ENCODE measurements at places on chromosomes 2 and 18.

DNA sequence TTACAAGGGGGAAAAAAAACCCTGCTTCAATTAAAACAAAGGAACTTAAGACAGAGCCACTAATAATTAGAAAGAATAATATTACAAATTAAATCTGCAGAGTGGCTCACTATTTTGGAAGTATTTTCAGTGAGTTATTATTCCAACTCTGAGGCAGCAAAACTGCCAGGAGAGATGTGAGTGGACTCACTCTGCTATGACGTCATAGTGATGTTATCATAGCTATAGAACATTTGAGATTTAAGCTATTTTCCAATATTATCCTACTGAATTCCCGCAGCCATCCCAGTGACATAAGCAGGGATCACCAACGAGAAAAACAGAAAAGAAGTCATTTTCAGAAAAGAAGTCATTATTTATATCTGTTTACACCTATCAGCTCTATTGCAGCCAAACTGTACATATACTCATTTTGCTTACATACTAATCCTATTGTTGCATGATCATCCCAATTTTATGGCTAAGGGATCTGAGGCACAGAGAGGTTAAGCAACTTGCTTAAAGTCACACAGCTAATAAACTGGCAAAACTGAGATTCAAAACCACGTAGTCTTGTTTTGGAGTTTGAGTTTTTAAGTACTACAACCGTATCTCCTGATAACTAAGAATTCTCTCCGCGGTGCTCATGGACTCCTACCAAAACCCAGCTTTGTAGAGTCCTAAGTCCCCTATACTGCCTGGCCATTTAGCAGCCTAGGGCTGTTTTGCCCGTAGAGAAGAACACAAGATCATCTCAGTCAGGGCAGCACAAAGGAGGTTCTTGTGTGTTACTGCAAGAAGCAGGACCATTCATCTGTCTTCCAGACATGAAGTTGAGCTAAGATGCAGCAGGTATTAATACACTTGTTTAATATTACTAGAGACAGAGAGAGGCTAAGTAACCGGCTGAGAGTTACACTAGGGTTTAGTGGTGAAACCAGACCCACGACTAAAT, 299.8 kb downstream of the TCF4 start:
- DNase-seq = no peak

DNA sequence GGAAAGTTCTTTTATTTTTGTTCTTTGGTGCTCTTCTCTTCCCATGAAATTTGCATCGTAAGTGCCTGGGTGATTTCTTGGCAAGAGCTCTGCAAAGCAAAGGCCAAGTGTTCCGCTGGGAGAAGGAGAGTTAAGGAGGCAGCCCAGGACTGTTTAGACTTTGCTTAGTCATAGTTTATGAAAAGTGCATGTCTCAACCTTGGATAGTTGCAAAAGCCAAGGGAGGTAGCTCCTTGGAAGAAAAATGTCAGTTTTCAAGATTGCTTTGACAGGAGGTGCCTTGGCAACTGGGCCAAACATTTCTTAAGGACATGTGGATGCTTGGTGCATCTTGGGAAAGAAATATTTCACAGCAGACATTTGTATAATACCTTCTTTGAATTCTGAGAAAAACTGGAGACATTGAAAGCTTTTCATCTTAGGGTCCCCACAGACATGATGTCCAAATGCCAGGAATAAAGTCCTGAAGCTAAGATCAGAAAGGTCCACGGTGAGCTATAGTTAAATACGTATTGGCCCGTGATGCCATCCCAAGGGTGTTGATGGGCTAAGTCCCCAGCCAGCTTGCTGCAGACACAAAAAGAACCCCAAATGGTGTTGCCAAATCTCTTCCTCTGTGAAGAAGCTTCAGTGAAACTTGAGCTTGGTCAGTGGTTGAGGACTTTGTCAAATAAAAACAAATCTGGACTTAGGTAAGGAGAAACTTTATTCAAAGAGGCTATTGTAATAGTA, 96.3 kb upstream of the THUMPD2 start:
- DNase-seq = no peak

- DNase-seq = no peak
These were observed 228.5 kb downstream of the ALPK2 start for GRCh38 chr18:58400331-58400870.

DNA sequence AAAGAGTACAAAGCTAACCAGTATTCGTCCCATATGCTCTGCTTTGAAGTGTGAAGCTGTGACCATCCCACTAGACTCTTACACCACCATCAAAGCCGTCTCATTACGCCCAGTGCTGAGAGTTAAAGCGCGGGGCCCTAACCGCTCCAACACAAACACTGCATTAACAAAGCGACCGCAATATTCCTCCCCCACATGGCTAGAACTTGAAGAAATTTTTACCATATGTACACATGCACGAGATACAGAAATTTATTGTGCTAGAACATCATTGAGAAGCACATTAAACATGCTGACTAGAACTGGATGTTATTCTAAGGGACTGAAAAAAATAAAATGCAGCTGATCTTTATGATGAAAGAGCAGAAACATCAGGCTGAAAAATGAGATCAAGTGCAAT, 20.5 kb downstream of the FTCDNL1 start:
- no peak for DNase-seq

- DNase-seq = no peak
These were observed 17.1 kb downstream of the HDAC4 start for GRCh38 chr2:239383759-239384156.

- no peak for DNase-seq
These were observed 167.2 kb upstream of the REV1 start for GRCh38 chr2:99656994-99657393.

- DNase-seq = no peak
These were observed 60.8 kb downstream of the MBP start for GRCh38 chr18:77071711-77072292.

DNA sequence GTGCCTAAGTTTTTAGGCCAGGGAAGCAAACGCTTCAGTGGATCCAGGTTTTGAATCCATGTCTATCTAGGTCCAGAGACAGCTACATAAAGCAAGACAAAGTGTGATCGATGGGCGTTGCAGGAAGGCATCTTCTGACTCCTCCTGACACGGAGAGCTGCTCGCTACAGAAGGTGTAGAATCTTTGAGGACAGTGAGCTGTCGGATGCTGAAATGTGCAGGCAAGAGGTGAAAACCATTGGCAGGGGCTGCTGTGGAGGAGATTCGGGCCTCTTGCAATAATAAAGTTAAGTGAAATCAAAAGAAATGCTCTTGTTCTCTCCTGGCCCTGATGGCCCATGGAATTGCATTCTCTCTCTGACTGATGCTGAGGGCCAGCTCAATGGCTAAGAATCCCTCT, 336.2 kb downstream of the CYRIA start:
- DNase-seq = no peak

GRCh38 chr2:176769021-176769420, 443.6 kb upstream of the HNRNPA3 start:
- no peak for DNase-seq

- DNase-seq = no peak
These were observed 11.0 kb upstream of the FARP2 start for GRCh38 chr2:241344925-241345651.

- no peak for DNase-seq
These were observed 178.3 kb upstream of the LRATD1 start for GRCh38 chr2:14454202-14454601.

All from neuronal stem cell (in vitro differentiated cells).